ENCODE measurements at places on chromosomes 12 and 14. TPM values are rescaled to one million over a fixed set of nuclear protein-coding genes. Genes with fewer than 3 reads are reported as not detected.

DNA sequence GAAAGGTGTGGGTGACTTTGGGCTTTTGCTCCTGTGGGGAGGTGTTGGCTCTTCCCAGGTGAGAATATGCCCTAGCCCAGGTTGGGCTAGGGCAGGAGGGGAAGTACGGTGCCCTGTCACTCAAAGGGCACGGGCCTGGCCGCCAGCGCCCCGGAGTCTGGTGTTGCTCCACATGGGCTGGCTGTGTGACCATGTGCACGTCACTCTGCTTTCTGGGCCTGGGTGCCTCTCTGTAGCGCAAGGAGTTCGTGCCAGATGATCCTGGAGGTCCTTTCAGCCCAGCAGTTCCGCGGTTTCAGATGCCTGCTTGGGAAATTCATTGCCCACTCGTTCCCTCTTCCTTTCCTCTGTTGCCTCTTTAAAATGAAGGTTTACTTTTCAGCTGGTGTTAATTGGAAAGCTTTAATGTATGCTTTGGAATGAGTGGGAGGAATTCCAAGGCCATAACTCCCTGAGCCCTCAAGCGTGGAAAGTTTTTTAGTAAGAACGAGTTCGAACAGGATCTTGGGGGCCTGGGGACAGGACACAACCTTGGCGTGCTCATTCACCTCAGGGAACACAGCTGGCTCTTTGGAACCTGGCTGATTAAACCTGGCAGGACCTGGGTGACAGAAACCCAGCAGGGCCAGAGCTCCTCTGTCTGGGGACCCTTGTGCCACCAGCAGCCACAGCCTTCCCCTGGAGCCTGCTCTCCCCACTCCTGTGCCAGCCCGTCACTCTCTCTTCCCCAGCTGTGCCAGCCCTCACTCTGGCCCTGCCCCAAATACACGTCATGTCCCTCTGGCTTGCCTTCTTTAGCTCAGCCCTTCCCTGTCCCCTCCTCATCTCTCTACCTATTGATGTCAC is 42.8 kb downstream of the TSPAN9 start:
- H3K36me3 ChIP-seq = no peaks in the 10 kb centered on the region
- DNase-seq = peak; percentile 32
- no peaks in the 10 kb centered on the region for H3K27me3 ChIP-seq
- no peak overlapping the region for H3K27ac ChIP-seq
- H3K4me1 ChIP-seq = no peaks in the 10 kb centered on the region

- peak overlapping the region; percentile 89 for H3K27ac ChIP-seq
- H3K36me3 ChIP-seq = no peaks in the 10 kb centered on the region
- DNase-seq = no peak
- H3K27me3 ChIP-seq = no peaks in the 10 kb centered on the region
- no peak overlapping the region for H3K4me3 ChIP-seq
Measured at GRCh38 chr14:103028161-103028767, 29.1 kb downstream of the CDC42BPB start.

GRCh38 chr12:52910248-52910883 is 5.5 kb upstream of the KRT8 start:
- H3K36me3 ChIP-seq = no peaks in the 10 kb centered on the region
- no peaks in the 10 kb centered on the region for H3K27me3 ChIP-seq
- no peak for DNase-seq
- H3K4me1 ChIP-seq = peaks cover 55% of the 10 kb centered on the region
- peak overlapping the region; percentile 99 for H3K27ac ChIP-seq

DNA sequence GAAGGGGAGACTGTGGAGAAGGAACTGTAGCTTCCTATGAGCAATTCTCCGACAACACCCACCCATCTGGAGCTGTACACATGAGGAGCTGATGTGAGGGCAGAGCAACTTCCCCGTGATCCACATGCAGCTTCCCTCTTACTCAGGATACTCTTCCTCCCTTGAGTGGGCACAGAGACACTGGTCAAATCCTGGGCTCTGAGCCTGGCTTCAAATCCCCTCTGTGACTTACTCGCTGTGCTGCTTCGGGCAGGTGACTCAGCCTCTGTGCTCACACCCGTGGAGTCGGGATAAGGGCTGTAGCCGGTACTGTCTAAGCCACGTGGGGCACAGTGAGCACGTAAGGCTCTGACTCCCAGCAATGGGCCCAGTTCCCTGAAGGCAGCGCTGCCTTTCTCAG is 31.1 kb downstream of the ZFYVE21 start:
- no peak overlapping the region for H3K27ac ChIP-seq
- no peaks in the 10 kb centered on the region for H3K27me3 ChIP-seq
- no peak for DNase-seq
- no peak overlapping the region for H3K4me3 ChIP-seq
- no peaks in the 10 kb centered on the region for H3K4me1 ChIP-seq

DNA sequence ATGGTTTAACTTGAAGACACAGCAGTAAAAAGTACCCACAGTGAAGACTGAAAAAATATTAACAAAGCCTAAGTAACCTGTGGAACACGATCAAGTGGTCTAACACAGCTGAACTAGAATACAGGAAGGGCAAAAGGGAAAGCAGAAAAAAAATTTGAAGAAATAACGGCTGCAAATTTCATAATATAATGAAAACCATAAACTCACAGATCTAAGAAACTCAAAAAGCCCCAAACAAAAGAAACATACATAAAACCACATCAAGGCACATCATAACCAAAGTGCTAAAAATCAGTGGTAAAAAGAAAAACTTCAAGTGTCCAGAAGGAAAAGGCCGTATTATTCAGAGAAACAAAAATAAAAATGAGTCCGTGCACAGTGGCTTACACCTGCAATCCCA is 30.9 kb downstream of the SPPL3 start:
- H3K4me1 ChIP-seq = no peaks in the 10 kb centered on the region
- no peaks in the 10 kb centered on the region for H3K36me3 ChIP-seq
- no peak overlapping the region for H3K4me3 ChIP-seq
- no peaks in the 10 kb centered on the region for H3K27me3 ChIP-seq
- H3K27ac ChIP-seq = no peak overlapping the region

- H3K4me3 ChIP-seq = peak overlapping the region; percentile 20
- peak overlapping the region; percentile 85 for H3K27ac ChIP-seq
- peaks cover 80% of the 10 kb centered on the region for H3K4me1 ChIP-seq
Measured at GRCh38 chr12:46473634-46474329, 101.2 kb upstream of the SLC38A2 start.

- no peaks in the 10 kb centered on the region for H3K4me1 ChIP-seq
- DNase-seq = no peak
- H3K27ac ChIP-seq = no peak overlapping the region
- H3K4me3 ChIP-seq = no peak overlapping the region
Measured at GRCh38 chr12:57066245-57066644, 12.3 kb downstream of the NEMP1 start.

GRCh38 chr12:69834576-69834975 is 9.5 kb downstream of the MYRFL start:
- no peak for DNase-seq
- no peak overlapping the region for H3K4me3 ChIP-seq
- H3K36me3 ChIP-seq = no peaks in the 10 kb centered on the region
- H3K27ac ChIP-seq = no peak overlapping the region

GRCh38 chr14:53613404-53614253 is 343.0 kb downstream of the BMP4 start:
- no peaks in the 10 kb centered on the region for H3K27me3 ChIP-seq
- no peaks in the 10 kb centered on the region for H3K36me3 ChIP-seq
- H3K4me1 ChIP-seq = peaks cover 22% of the 10 kb centered on the region

- H3K27me3 ChIP-seq = peaks cover 6% of the 10 kb centered on the region
- no peaks in the 10 kb centered on the region for H3K36me3 ChIP-seq
- no peaks in the 10 kb centered on the region for H3K4me1 ChIP-seq
- DNase-seq = no peak
- H3K27ac ChIP-seq = no peak overlapping the region
Measured at GRCh38 chr14:78455896-78456435, 285.8 kb downstream of the NRXN3 start.

The CISTR gene
- total RNA-seq = not detected

The KIF26A gene
- total RNA-seq = 0.53 TPM

The ZFHX2 gene
- total RNA-seq = 5.3 TPM

The CCDC184 gene
- total RNA-seq = not detected

The PCK2 gene
- 77.4 TPM for total RNA-seq

The NEDD1 gene
- total RNA-seq = 36.3 TPM

The GLIPR1L1 gene
- not detected for total RNA-seq

The REP15 gene
- 1.4 TPM for total RNA-seq

The FAM222A gene
- total RNA-seq = 3.1 TPM
